ENCODE measurements at places on chromosomes 12 and 14. TPM values are rescaled to one million over a fixed set of nuclear protein-coding genes. Genes with fewer than 3 reads are reported as not detected.

NGB gene
- polyA plus RNA-seq, result not detected

GLT1D1 gene
- polyA plus RNA-seq, result 0.83 TPM

PAN2 gene
- polyA plus RNA-seq, result 76.0 TPM

DBX2 gene
- polyA plus RNA-seq, result not detected

C3AR1 gene
- polyA plus RNA-seq, result not detected

REP15 gene
- not detected for polyA plus RNA-seq

DTX1 gene
- polyA plus RNA-seq, result 0.46 TPM

CCER1 gene
- not detected for polyA plus RNA-seq

KLHL33 gene
- polyA plus RNA-seq, result 0.04 TPM

SYT1 gene
- polyA plus RNA-seq, result 0.50 TPM
